ENCODE measurements at places on chromosomes 1 and 21.

- DNase-seq: no peak
Observed at GRCh38 chr1:182602935-182603645, 1.1 kb downstream of the RGS16 start.

DNA sequence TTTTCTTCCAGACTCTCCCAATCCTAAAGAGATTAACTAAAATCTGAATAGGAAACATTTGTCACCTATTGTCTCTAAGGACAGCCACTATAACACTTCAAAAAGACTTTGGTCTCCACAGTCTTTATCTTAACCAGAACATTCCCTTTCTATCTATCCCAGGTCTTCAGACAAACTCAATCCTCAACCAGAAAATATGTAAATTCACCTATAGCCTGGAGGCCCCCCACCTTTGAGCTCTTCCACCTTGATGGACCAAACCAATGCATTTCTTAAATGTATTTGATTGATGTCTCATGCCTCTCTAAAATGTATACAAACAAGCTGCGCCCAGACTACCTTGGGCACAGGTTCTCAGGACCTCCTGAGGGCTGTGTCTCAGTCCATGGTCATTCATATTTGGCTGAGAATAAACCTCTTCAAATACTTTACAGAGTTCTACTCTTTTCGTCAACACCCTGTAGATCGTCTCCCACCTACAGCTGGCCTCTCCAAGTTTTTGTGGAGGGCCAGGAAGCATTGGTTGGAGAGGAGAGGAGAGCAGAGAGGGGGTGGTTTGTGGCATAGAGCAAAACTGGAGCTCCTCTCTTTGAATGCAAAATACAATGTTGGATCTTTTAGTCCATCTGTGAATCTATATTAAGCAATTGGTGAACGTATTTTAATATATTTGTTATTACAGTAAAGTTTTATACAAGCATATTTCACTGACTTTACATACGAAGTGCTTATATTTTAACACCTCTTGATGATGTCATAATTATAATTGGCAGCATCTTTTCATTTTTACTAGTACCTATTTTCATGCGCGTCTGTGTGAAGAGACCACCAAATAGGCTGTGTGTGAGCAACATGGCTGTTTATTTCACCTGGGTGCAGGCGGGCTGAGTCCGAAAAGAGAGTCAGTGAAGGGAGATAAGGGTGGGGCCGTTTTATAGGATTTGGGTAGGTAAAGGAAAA, 230.7 kb upstream of the DUSP10 start:
- DNase-seq: no peak

- no peak for DNase-seq
Observed at GRCh38 chr1:51504806-51505525, 14.1 kb downstream of the EPS15 start.

GRCh38 chr1:226479474-226479873, 69.1 kb upstream of the STUM start:
- DNase-seq: no peak

DNA sequence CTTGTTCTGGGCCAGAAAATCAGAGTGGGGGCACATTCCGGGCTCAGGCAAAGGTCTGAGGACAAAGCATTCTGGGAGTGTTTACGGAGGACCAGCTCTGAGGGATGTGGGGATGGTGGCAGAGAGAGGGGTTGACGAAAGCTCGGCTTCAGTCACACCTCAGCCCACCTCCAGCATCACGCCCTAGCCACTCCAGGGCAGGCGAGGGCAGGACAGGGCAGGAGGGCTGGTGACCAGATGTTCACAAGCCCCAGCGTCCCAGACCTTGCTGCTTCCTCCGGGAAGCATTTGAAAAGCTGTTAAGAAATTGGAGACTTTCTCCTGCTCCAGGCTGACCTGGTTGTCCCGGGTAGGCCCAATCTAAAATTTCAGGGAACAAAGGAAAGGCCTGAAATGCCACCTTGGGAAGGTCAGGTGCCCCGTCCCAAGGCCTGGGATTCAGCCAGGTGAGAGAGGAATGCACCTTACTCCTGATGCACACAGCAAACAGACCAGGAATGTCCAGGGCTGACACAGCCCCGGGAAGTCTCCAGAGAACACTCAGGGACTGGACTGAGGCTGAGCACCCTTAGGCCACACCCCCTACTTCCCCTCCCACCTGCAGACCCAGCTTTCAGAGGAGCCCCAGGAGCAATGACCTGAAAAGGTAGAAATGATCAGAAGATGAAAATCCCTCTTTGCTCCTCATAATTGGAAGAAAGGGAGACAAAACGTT, 71.9 kb upstream of the KLHDC7A start:
- no peak for DNase-seq

- peak; percentile 27 for DNase-seq
Observed at GRCh38 chr1:13725714-13726175, 25.8 kb downstream of the PRDM2 start.

DNA sequence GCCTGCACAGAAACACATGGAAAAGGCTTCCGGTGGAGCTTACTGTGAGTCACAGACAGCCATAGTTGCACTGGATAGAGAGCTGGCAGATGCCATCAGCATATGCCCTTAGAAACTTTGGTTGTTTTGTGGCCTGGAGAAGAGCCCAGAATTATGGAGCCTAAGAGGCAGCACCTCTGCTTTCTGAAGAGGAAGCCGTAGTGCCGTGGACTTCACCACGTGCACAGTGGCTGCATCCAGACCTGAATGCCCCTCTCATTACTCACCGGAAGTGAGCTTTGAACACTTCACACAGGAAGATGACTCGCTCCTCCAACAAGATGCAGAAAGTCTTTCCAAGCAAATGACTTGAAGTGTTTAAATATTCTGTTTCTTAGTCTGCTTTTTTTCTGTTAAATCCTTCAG, 28.4 kb downstream of the JUN start:
- no peak for DNase-seq

DNA sequence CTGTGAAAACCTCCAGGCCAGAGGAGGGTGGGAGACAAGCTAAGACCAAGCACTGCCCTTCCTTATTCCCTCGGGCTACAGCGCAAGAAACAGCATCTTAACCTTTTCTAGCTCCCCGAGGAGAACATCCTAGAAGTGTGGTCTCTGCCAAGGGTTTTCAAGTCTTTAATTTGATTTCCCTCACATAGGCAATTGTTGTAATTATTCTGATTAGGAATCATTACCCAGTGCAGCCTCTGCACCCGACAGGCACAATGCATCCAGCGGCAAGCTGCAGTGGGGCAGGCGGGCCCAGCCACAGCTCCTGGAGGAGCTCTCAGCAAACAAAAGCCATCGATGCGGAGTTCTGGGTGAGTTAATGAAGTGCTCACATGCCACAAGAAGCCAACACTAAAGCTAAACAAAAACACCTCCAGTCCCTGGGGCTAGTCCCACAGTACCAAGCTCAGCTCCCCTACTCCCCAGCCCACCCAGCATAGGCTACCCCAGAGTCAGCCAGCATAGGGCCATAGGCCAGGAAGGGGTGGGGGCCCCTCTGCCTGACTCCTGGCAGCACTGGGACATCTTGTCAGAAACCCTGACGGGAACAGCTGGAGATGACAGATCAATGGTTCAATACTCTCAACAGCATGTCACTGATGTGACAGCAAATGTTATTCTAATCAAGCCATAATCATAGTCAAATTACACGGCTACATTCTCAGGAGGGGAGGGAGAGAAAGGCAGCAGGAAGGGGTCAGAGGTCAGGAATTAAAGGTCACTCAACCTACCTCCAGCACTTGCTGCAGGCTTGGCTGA, 42.5 kb downstream of the ERI3 start:
- no peak for DNase-seq

- DNase-seq: no peak
Observed at GRCh38 chr1:113389359-113389952, 859 bp upstream of the MAGI3 start.

DNA sequence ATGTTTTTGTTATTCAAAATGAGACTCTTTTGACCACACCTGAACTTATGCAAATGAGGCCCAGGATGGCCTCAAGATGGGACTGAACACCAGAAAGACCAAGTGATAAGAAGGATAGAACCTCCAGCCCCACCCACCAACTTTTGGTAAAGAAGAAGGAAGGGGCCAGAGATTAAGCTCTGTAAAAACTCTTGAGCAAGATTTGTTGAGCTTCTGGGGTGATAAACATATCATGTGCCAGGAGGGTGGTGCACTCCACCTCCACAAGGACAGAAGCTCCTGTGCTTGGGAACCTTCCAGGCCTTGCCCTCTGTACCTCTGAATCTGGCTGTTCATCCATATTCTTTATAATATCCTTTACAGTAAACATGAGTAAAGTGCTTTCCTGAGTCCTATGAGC, 5.3 kb downstream of the RSPH1 start:
- DNase-seq: no peak

- no peak for DNase-seq
Observed at GRCh38 chr1:200535605-200536004, 84.9 kb downstream of the KIF14 start.

DNA sequence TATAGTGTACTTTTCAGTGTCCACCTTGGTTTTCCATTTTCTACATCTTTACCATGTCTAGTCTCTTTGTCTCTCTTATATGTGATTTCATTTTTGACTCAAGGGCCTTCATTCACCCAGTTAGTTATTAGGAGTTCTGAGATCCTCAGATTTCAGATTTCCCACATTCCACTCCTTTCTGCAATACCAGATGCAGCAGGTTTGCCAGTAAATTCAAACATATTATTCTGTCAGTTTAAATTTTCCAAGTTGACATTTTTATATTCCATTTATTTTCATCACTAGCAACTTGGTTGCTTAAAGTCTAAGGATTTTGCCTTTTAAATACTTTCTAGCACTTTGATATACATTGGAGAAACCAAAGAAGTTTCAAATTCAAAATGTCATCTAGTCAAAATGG, 42.4 kb downstream of the ABL2 start:
- DNase-seq: no peak

GRCh38 chr1:67791686-67792085, 41.6 kb downstream of the GNG12 start:
- DNase-seq: no peak

GRCh38 chr1:170471398-170472053, 60.4 kb upstream of the GORAB start:
- no peak for DNase-seq

DNA sequence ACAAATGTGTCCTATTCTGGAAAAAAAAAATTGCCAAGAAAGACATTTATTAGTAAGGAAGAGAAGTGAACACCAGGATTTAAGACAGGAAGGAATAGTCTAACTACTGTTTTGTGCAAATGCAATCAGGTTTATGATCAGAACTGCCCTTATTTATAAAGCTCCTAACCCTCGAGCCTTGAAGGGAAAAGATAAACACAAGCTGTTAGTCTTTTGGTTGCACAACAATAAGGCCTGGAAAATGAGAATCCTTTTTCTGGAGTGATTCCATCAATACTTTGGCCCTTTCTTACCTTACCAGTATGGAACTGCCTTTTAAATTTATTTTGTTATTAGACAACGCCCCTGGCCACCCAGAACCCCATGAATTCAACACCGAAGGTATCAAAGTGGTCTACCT, 52.9 kb downstream of the SNRPE start:
- no peak for DNase-seq

GRCh38 chr1:183480971-183481441, 8.7 kb downstream of the SMG7 start:
- DNase-seq: no peak

DNA sequence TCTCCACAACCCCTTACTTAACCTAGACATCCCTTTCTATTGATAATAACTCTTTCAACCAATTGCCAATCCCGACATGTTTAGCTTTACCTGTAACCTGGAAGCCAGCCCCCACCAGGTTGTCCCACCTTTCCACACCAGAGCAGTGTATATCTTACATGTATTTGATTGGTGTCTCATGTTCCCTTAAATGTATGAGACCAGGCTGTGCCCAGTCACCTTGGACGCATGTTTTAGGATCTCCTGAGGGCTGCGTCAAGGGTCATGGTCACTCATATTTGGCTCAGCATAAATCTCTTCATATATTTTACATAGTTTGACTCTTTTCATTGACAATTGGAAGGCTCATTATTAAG, 5.3 kb upstream of the SLC19A1 start:
- DNase-seq: no peak
